ENCODE measurements at places on chromosomes 12 and 14. TPM values are rescaled to one million over a fixed set of nuclear protein-coding genes. Genes with fewer than 3 reads are reported as not detected.

GRCh38 chr14:32129124-32129523 lies 52.0 kb downstream of the ARHGAP5 start:
- DNase-seq = no peak

DNA sequence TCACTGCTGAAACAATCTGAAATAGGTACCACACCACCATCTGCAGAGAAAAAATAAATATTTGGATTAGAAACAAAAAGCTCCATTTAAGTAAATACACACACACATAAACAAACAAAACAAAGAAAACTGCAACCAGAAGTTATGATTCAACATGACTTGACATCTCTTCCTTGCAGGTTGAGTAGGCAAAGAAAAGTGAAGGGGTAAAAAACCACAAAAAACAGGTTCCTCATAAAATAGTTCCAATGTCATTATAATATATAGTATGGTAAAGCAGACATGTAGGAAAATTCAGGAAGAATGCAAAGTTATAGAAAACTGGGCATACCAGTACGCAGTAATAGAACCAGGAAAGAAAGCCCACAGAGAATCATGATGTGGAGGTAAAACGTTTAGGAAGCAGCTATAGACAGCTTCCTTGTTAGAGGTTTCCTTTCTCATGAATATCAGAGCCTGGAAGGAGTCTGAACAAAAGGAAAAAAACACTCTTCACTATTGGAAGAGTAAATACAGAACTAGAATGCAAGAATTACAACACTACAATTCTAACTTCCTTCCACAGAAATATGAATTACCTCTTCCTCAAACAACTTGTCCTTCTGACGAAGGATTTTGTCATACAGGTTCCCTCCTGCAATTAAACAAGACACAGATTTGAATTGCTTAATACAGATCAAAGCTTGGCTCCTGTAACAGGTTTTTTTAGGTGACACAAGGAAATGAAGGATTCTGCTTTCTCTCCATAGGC lies 6.1 kb downstream of the NEK9 start:
- DNase-seq = no peak

Gene PLXNC1
- total RNA-seq = 4.1 TPM

Gene LMNTD1
- not detected for total RNA-seq

Gene SLC24A4
- not detected for total RNA-seq

DNA sequence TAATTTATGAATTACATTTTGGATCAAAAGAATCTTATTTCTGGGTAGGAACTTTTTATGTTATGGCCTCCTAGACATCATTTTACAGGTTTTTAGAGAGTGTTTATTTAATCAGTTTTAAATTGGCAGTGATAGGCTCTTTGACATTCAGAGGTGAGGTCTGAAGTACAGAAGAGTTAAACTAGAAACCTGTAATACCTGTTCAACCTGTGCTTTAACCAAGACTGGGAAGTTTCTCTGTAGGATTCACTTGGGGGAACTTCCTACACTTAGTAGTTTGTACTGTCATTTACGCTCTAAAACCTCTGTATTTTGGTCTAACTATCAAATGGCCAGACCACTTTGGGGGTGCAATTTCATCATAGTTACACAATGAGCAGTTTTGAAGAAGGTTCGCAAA lies 35.9 kb downstream of the PLEKHA5 start:
- DNase-seq = no peak

Measured in cardiac muscle cell (in vitro differentiated cells and primary cell).